ENCODE measurements at places on chromosomes 2 and 18.
A peak's percentile ranks its signal among the peaks of the same experiment; 100 is the strongest.

DNA sequence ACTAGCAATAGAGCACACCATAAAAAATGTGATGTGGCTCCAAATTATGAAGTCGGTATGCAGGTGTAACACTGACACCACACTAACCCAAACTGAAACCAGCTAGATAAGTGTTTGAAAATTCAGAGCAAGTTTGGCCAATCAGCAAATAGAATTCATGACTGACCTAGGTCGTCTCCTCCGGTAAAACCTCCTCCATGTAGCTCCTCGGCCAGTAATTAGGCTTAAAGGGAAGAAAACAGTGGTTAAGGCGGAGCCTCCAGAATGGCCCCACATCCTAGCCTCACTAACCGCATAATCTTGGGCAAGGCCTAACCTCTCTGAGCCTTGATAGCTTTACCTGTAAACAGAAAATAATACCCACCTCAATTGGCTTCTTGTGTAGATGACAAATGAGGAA, 30.1 kb downstream of the C1D start:
- no peak for DNase-seq

GRCh38 chr2:240936106-240936505, 30.0 kb downstream of the CROCC2 start:
- DNase-seq = no peak

- no peak for DNase-seq
Measured at GRCh38 chr2:62511636-62512035, 5.6 kb upstream of the TMEM17 start.

DNA sequence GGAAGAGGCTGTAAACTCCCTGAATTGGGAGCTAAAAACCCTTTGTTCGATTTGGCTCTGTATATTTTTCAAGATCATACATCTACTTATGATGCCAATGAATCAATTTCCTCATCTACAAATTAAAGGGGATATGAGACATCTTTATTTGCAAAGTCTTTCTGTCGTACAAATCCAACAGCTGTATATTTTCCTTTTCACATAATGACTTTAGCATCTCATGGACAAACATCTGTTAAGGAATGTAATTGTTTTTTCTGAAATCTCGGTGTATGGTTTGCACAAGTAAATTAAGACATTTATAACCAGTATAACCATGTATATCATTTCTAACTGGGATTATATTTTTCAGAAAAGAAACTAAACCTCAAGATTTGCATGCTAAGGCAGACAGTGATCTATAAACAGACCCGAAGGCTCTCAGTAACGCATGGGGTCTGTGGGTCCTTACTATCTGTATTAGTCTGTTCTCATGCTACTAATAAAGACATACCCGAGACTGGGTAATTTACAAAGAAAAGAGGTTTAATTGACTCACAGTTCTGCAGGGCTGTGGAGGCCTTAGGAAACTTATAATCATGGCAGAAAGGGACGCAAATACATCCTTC, 130.8 kb downstream of the SLC8A1 start:
- no peak for DNase-seq

- DNase-seq = no peak
Measured at GRCh38 chr2:8177566-8177965, 504.3 kb upstream of the ID2 start.

DNA sequence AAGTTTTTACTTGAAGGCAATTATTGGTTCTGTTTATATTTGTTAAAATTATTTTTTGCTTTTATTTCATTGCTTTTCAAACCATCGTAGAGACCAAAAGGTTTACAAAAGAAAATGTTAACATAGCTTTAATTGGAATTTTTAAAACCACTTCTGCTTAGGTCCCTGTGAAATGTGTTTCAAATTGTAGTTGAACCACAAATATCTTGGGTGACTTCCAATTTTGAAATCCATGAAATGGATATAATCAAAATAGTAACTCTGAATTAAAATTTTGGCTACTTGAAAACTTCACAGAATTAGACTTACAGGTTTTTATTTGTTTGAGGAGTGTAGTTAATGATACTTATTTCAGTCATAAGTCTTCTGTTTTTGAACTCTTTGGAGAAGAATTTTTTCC, 3.1 kb upstream of the SPAG16 start:
- DNase-seq = peak; percentile 83

GRCh38 chr2:112301171-112301584, 25.8 kb downstream of the ZC3H6 start:
- DNase-seq = peak; percentile 13

GRCh38 chr2:109197491-109198418, 68.8 kb downstream of the SH3RF3 start:
- no peak for DNase-seq

DNA sequence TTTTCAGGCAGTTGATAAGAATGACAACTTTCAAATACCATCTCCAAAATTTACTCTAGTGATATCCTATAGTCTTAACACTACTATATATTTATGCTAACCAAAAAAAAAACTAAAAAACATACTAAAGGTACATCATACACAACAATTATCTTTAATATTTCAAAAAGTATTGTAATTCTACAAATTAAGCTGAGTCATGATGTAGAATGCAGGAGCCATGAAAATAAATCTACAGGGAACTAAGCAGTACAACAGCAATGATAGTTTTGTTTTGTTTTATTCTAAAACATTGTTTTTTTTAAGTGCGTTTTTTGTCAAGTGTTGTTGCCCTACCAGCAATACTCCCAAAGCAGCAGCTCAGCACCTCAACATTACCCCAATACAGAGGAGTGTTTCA, 314.3 kb downstream of the FSIP2 start:
- DNase-seq = no peak

DNA sequence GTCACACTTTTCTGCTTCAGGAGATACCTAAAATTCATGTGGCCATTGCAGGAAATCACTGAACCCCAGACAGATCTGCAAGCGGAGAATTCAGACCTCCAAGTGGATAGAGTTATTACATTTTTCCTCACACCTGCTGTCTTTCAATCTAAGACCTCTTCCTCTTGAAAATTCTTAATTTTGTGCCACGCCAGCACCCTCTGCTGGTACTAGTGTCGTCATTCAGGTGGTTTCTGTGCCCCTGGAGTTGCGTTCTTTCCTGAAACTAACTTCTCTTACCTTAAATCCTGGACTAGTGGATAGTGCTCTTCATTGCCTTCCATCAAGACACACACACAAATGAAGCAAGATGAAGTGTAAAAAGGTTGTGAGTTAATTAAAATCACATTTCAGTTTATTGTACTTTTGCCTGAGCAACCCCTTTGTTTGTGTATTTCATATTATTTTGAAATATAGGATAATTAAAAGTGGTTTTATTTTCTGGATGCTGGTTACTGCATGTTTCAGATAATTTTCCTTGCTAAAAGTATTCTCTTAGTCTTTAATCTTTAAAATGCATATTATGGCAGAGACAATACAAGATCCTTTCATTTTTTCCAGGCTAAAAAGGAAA, 1.6 kb upstream of the DNER start:
- DNase-seq = peak; percentile 11

DNA sequence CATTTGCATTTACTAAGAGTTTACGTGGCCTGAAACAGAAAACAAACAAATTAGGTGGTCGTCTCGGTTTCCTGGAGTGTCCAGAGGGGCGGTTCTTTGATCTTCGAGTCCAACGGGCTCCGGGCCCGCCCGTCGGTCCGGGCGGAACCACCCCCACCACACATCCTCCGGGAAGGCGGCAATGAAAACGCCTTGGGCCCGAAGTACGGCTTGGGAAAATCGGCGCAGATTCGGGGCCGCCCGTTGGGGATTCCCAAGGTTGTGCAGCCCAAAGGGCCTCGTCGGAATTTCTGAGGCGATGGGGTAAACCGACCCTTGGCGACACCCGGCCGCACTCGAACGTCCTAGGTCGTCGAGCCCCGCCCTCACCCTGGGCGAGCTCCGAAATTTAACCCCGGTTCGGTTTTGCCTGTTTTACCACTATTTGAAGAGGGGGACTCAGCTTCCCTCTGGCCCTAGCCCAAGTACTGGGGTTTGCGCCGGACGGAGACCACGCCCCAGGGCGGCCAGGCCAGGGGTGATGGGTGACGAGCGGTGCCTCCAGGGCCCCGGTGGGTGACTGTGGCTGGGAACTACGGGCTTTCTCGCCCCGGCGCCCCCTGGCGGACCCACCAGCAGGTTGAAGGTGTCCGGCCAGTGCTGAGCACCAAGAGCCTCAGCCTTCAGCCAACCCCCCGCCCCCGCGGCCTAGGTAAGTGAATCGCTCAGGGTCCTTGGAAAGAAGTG, 1.9 kb upstream of the CFAP53 start:
- DNase-seq = peak; percentile 69

Measured in adipocyte (in vitro differentiated cells).